ENCODE measurements at places on chromosomes 2 and 18. TPM values are rescaled to one million over a fixed set of nuclear protein-coding genes. Genes with fewer than 3 reads are reported as not detected.

DNA sequence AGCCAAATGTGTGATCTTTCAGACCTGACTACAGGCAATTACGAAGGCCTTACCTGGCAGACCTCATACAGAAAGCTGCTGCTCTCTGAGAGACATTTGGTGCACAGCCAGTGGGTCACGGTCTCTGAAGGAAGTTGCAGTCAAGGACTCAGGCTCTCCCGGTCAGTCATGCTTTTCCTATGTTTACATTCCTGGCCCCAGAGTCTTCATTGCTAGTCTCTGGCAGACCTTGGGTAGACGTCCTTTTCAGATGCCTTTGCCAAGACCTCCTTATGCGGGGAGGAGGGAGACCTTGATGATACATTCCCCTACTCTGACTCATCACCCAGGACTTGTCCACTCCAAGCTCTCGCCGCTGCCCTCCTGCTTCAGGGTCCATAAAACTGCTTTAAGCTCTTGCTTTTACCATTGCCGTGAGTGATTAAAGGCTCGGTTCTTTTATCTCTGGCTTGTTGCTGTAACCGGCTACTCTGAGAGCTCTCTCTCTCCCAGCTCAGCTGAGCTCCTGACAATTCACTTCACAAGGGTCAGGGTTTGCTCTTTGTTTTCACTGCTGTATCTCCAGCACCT lies 62.0 kb upstream of the SLC35F5 start:
- peak; percentile 99 for DNase-seq

DNA sequence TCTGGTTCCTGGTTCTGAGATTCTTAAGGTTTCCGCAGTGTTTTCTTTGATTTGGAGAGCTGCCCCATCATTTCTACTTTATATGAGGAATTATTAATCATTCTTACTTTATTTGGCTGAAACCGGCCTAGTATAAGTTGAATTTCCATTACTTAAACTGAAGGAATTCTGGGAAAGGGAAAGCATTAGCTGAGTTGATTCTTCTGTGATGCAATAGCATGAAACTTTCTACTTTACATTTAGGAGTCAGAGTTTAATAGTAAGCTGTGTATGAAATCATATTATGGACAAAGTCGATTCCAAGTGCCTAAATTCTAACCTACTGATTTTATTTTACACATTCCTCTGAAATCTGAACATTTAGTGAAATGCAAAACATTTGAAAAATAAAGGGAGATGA lies 1269.7 kb upstream of the ZEB2 start:
- no peak for DNase-seq

DNA sequence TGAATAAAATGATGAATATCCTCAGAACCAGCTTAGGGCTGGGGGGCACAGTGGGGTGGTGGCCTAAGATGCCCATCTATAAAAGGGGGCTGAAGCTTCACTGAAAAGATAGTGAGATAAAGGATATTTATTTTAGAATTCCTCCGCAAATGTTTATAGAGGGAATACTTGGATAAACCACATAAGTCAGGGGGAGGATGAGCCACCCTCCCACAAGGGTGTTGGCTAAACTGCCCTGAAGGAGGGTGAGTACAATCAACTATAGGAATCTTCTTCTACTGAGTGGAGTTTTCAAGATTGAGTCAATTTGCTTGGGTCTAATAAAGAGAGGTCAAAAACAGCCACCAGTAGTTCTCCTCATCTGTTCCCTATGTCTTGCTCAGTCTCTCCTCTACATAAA lies 114.5 kb upstream of the TANK start:
- peak; percentile 35 for DNase-seq

- DNase-seq, result no peak
These were observed 89.2 kb upstream of the CXCR4 start for GRCh38 chr2:136207030-136207623.

The CPLX4 gene
- not detected for polyA plus RNA-seq

The INSIG2 gene
- 36.1 TPM for polyA plus RNA-seq

The RPL37A gene
- 1,627 TPM for polyA plus RNA-seq

Data from GM23248 (cell line).